Naive thymus-derived CD4-positive, alpha-beta T cell (primary cell): ENCODE measurements at places on chromosomes 1 and 21. TPM values are rescaled to one million over a fixed set of nuclear protein-coding genes. Genes with fewer than 3 reads are reported as not detected.

The DNM3 gene
- total RNA-seq, result 1.9 TPM

- no peak for DNase-seq
Observed at GRCh38 chr1:165851034-165851658, 23.7 kb downstream of the UCK2 start.

The SAMSN1 gene
- 27.5 TPM for total RNA-seq

The NTMT2 gene
- total RNA-seq, result not detected

The PRMT6 gene
- total RNA-seq, result 7.4 TPM

GRCh38 chr1:229860926-229861325 is 206.1 kb upstream of the GALNT2 start:
- DNase-seq, result no peak

- no peak for DNase-seq
Observed at GRCh38 chr1:202956969-202957368, 1.1 kb downstream of the ADIPOR1 start.

DNA sequence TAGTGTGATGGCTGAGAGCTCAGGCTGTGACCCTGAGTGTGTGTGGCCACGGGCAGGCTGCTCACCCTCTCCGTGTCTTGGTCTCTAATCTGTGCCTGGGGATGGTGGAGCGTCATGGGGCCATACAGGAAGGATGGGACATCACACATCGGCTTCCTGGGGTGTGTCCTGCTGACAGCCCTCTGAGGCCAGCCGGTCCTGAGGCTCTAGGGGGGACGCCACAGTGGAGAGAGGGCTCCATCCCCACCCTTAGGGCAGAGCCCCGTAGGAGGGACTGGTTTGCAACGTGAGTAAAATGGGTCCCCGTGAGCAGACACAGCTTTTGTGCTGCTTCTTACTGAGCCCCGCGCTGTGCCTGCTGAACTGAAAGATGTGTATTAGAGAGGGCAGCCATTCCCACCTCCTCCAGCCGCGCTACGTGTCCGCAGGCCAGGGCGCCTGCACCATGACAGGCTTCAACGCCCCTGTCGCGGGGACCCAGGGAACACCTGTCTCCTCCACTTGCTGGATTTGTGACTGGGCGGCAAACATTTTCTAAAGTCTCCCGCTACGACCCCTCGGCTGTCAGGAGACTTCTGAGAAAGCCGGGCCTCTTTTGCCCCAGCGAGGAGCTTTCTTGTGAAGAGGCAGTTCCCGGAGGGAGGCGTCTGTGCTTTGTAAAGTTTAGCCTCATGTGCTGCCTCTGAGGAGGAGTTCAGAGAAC is 8.1 kb downstream of the COL18A1 start:
- no peak for DNase-seq

GRCh38 chr1:87872189-87872588 is 543.5 kb downstream of the LMO4 start:
- DNase-seq, result no peak

The ROR1 gene
- total RNA-seq, result not detected

DNA sequence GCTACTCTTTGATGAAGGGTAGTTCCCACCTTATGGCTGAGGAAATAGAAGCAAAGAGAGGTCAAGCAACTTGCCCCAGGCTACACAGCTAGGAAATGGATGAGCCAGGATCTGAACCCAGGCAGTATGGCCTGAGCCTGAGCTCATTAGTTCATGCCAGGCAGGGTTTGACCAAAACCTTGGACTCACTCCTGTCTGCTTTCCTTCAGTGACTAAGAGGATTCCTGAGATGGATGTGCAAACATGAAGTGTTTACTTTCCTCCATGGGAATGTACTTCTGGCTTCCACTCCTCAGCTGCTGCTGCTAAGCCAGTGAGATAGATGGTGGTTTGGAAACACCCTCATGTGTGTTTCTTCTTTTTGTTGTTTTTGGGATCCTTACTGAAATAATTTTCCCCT is 35.1 kb upstream of the ERRFI1 start:
- no peak for DNase-seq

- no peak for DNase-seq
Observed at GRCh38 chr1:62407398-62408009, 29.3 kb upstream of the USP1 start.

- no peak for DNase-seq
Observed at GRCh38 chr1:9770298-9770697, 53.5 kb downstream of the CLSTN1 start.

DNA sequence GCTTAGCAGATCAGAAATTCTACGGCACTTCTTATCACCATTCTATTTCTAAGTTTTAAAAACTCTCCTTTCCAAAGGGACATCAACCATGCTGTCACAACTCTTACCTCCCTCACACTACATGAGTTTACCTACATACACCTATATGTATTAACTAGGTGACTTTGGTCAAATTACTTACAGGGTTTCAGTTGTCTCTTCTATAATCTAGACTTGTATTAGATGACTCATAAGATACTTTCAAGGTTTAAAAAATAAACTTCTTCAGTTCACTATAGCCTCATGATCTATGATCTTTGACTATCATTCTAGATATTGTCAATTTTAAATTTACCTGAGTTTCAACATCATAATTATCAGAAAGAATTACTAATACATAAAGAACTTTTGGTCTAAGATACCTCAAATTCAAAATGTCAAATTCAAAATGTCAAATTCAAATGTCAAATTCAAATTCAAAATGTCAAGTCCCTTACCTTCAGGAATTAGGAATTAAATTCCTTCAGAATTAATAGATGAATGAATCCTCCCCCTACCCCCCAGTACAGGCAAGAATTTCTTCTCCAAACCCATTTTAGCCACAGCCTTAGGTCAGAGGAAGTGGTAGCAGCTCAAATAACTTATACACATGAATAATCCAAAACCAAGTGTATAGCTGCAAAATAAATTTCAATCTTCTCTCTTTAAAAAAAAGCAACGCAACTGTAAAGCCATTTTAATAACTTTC is 31.1 kb downstream of the OTUD7B start:
- DNase-seq, result no peak

- DNase-seq, result peak; percentile 36
Observed at GRCh38 chr1:23799570-23800399, 769 bp downstream of the GALE start.

DNA sequence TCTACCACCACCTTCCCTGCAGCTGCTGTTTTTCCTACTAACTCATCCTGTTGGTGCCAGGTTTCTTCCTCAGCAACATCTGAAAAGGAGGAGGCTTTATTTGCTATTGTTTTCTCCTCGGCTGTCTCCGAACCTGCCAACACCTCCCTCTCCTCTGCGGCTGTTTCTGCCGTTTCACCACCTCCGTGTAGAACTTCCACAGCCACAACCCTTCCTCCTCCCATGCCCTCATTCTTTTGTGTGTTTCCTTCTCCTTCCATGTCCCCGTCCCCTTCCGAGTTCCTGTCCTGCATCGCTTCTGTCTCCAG is 59.0 kb upstream of the LRRC53 start:
- DNase-seq, result no peak

DNA sequence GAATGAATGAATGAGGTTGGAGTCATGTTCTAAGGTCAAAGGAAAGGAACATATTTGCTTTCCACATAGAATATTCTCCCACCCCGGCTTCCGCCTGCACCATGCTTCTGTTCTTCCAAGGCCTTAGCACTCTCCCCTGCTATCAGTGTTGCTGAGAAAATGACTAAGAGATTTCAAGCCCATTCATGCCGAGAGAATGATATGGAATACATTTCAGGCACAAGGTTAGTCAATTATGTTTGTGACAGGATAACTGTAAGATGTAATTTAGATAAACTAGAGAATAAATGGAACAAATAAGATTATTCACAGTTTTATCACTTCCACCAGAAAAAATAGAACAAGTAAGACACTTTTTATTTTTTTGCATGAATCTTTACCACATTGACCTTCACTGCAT is 122.6 kb downstream of the PLD5 start:
- DNase-seq, result no peak
